Breast epithelium (tissue), 4 donors: ENCODE measurements at places on chromosomes 7 and 10. TPM values are rescaled to one million over a fixed set of nuclear protein-coding genes. Genes with fewer than 3 reads are reported as not detected.

DNA sequence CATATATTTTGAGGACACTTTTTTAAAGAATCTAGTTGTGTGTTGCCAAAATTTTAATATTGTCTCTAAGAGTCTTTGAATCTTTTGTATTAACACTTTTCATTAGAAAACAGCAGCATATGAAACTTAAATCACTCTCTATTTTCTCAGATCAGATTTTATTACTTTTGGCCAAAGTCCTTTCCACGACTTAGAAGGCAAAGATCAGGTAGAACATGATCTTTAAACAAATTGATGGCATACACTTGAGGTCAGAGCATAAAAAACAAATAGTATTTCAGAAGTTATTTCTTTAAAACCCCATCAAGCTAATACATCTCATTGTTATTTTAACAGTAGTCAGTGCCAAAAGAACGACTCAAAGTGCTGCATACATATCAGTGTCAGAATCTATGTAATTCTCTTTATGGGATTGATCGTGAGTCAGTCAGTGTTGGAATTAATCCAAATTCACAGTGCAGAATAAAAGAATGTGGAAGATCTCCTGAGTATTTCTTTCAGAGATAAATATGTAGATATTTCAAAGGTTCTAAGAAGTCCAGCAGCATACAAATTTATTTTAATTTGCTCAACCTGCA is 9.6 kb upstream of the AGMO start:
- DNase-seq: no peak
- no peak overlapping the region for H3K27ac ChIP-seq
- no peak overlapping the region for H3K4me3 ChIP-seq
- no peaks in the 10 kb centered on the region for H3K27me3 ChIP-seq
- H3K4me1 ChIP-seq: no peaks in the 10 kb centered on the region

GRCh38 chr10:114499630-114500190 is 95.4 kb upstream of the AFAP1L2 start:
- H3K36me3 ChIP-seq: no peaks in the 10 kb centered on the region
- no peaks in the 10 kb centered on the region for H3K27me3 ChIP-seq

GRCh38 chr7:119472408-119473038 is 800.5 kb upstream of the KCND2 start:
- no peaks in the 10 kb centered on the region for H3K36me3 ChIP-seq
- H3K4me1 ChIP-seq: no peaks in the 10 kb centered on the region
- H3K4me3 ChIP-seq: no peak overlapping the region
- no peak overlapping the region for H3K27ac ChIP-seq
- H3K27me3 ChIP-seq: no peaks in the 10 kb centered on the region

DNA sequence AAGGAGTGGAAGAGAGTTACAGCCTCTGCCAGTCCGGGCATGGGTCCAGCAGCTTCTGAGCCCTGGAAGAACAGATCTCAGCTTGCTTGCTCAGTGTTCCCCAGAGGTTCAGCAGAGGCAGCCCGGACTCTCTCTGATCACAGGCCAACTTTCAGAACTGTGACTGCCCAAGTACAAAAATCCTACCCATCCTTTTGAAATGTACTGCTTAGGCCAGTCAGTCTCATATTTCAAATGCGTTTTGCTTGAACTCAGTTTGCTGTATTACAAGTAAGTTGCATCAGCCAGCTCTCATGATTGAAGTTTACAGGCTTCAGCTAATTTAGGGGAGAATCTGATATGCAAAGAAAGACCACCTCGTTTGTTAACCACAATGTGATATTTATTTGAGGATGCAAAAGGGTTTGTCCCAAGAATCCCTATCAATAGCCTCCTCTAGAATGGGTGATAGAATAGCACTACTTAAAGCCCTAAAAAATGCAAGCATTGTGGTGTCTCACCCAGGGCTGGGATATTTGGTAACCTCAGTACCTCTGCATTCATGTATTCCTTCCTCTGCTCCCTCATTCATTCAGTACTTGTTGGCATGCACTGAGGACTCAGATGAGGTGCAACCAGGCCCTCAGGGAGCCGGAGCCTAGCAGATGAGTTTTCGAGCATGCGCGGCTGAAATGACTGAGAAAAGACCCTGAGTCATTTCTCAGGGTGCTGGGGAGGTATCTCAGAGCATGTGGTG is 7.0 kb downstream of the AIMP2 start:
- H3K27me3 ChIP-seq: no peaks in the 10 kb centered on the region
- no peaks in the 10 kb centered on the region for H3K36me3 ChIP-seq
- no peaks in the 10 kb centered on the region for H3K4me1 ChIP-seq
- peak overlapping the region; percentile 40 for H3K27ac ChIP-seq
- DNase-seq: no peak

TMEM236 gene
- total RNA-seq: 0.59 TPM

- H3K36me3 ChIP-seq: no peaks in the 10 kb centered on the region
- peaks cover 44% of the 10 kb centered on the region for H3K4me1 ChIP-seq
- DNase-seq: no peak
- no peak overlapping the region for H3K4me3 ChIP-seq
Measured at GRCh38 chr10:124627866-124628675, 116.1 kb downstream of the FAM53B start.

GRCh38 chr10:73889014-73889413 is 14.7 kb upstream of the CAMK2G start:
- H3K4me1 ChIP-seq: peaks cover 21% of the 10 kb centered on the region
- H3K27ac ChIP-seq: peak overlapping the region; percentile 91
- H3K27me3 ChIP-seq: no peaks in the 10 kb centered on the region
- no peak overlapping the region for H3K4me3 ChIP-seq
- no peak for DNase-seq

ZNF22 gene
- 34.2 TPM for total RNA-seq

- no peak overlapping the region for H3K27ac ChIP-seq
- H3K4me3 ChIP-seq: no peak overlapping the region
- no peaks in the 10 kb centered on the region for H3K4me1 ChIP-seq
- no peaks in the 10 kb centered on the region for H3K27me3 ChIP-seq
Measured at GRCh38 chr10:1287487-1287886, 231.3 kb downstream of the WDR37 start.

CDK1 gene
- 0.98 TPM for total RNA-seq

BLNK gene
- total RNA-seq: 13.4 TPM

- no peaks in the 10 kb centered on the region for H3K4me1 ChIP-seq
- H3K4me3 ChIP-seq: no peak overlapping the region
- no peak overlapping the region for H3K27ac ChIP-seq
- H3K36me3 ChIP-seq: no peaks in the 10 kb centered on the region
- DNase-seq: no peak
Measured at GRCh38 chr10:3215153-3215775, 42.7 kb upstream of the PITRM1 start.

- no peaks in the 10 kb centered on the region for H3K27me3 ChIP-seq
- H3K27ac ChIP-seq: no peak overlapping the region
- no peak for DNase-seq
- H3K4me3 ChIP-seq: no peak overlapping the region
- no peaks in the 10 kb centered on the region for H3K36me3 ChIP-seq
Measured at GRCh38 chr7:135109562-135109961, 38.3 kb upstream of the TMEM140 start.

CASP7 gene
- 24.3 TPM for total RNA-seq

DNA sequence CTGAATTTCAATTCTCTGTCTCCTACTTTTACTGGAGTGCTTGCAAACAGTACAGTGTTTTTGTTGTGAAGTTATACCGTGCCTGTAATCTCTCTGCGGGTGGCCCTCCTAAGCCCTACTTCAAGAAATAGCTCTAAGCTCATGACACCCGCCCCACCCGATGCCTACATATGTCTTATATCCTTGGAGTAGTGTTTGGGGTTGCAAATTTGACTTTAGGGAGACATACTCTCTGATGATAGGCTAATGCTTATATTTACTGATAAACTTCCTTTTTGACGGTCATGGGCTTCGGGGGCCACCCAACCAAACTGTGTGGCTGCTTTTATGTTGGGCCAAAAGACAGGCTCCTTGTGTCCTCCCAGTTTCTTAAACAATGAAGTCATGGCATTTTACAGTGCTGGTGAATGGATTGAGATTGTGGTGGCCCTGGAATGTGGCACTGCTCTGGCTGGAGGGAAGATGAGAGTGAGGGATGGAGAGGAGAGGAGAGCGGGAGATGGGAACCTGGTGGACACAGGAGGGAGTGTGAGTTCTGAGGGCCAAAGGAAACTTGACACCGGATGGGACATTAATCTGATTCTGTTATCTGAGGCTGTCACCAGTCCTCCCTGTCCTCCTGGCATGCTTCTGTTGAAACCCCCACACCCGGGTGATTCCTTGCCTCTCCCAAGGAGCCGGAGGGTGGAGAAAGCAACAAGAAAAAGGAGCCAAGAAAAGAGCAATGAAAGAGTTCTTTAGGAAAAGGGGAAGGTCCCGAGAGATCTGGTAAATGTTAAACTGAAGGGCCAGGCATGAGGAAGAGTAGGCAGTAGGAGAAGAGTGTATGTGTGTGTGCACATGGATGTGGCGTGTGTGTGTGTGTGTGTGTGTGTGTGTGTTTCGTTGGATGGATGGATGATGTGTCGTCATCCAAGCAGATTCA is 113.3 kb downstream of the TCF7L2 start:
- H3K27ac ChIP-seq: peak overlapping the region; percentile 87
- H3K36me3 ChIP-seq: no peaks in the 10 kb centered on the region
- no peaks in the 10 kb centered on the region for H3K27me3 ChIP-seq
- DNase-seq: no peak
- no peak overlapping the region for H3K4me3 ChIP-seq

DNA sequence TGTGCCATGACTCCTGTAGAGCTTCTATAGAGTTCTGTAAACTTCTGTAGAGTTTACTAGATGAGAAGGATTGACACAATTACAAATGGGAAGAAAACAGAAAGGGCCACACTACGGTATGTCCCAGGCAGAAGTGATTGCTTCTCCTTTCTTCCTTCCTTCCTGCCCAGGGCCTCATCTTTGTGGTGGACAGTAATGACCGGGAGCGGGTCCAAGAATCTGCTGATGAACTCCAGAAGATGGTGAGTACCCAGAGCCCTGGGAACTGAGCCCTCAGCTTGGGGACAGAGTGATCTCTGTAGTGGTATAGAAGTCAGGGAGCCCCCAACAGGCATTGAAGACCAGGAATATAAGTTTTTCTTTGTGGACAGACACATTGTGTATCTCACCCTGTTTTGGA is 1.7 kb downstream of the ARF5 start:
- no peak overlapping the region for H3K27ac ChIP-seq
- DNase-seq: no peak
- no peaks in the 10 kb centered on the region for H3K36me3 ChIP-seq
- H3K4me3 ChIP-seq: no peak overlapping the region
- H3K27me3 ChIP-seq: no peaks in the 10 kb centered on the region
- no peaks in the 10 kb centered on the region for H3K4me1 ChIP-seq

- H3K4me1 ChIP-seq: peaks cover 6% of the 10 kb centered on the region
Measured at GRCh38 chr7:45001138-45001694, 1.2 kb downstream of the CCM2 start.

DNA sequence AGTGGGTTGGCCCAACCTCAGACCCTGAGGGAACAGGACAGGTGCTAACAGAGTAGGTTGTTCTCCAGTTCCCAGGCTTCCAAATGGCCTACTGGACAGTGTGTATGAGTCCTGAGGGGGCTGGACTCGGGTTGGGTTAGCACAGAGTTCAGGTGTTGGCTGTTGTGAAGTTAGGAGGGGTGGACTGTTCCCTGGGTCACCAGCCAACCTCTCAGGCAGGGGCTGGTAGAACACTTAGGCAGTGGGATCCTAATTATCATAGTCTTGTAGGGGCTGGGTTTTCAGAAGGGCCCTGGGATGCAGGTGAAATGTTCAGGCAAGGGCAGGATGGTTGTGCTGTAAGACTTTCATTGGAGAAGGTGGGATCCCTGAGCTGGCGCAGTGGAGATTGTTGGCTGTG is 293.0 kb downstream of the ZWINT start:
- DNase-seq: no peak
- H3K36me3 ChIP-seq: no peaks in the 10 kb centered on the region
- no peaks in the 10 kb centered on the region for H3K4me1 ChIP-seq

GRCh38 chr7:46003161-46003560 is 82.1 kb upstream of the IGFBP3 start:
- no peak overlapping the region for H3K27ac ChIP-seq
- no peaks in the 10 kb centered on the region for H3K27me3 ChIP-seq
- no peak for DNase-seq
- no peak overlapping the region for H3K4me3 ChIP-seq
- no peaks in the 10 kb centered on the region for H3K36me3 ChIP-seq

PRKCQ gene
- 1.8 TPM for total RNA-seq

GRCh38 chr10:78541481-78542140 is 507.9 kb downstream of the RPS24 start:
- H3K36me3 ChIP-seq: no peaks in the 10 kb centered on the region
- no peak overlapping the region for H3K27ac ChIP-seq
- H3K27me3 ChIP-seq: no peaks in the 10 kb centered on the region
- DNase-seq: no peak
- H3K4me1 ChIP-seq: no peaks in the 10 kb centered on the region

DNA sequence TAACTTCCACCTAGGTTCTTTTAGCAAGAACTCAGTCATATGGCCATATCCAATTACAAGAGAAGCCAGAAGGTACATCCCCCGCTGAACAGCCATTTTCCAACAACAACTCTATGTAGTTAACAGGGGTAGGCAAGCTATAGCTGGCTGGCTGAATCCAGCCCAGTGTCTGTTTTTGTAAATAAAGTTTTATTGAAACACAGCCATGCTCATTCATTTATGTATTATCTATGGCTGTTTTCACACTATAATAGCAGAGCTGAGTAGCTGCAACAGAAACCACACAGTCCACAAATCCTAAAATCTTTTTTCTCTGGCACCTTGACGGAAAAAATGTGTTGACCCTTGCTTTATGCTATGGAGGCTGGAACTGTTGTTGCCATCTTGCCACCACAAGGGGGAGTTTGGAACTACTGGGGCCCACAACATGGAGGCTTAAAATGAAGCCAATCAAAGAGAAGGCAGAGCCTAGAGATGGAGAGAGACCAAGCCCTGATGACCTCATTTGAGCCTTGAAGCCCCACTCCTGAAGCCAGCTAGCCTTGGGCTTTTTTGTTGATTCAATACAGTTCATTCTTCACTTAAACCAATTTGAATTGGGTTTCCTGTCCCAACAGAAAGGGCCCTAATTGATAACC is 33.3 kb upstream of the XPNPEP1 start:
- no peak overlapping the region for H3K4me3 ChIP-seq
- DNase-seq: no peak
- H3K36me3 ChIP-seq: no peaks in the 10 kb centered on the region
- no peak overlapping the region for H3K27ac ChIP-seq
- H3K27me3 ChIP-seq: no peaks in the 10 kb centered on the region

DNA sequence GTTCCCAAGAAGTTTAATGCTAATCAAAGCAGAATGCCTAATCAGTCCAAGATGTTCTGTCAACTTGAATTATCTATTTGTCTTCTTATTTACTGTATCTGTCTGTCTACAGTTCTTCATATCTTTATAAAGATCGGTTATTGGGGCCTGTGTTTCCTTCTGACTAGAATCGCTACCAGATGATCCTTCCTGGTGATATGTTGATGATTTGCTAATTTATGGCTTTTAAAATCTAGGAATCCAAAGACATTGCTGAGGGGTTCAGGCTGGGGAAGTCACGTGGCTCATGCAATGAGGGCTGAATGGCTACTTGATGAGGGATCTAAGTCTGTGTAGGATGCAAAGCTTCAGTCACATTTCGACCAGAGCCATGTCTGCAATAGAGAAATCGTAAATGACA is 536.3 kb downstream of the KCNMA1 start:
- H3K4me1 ChIP-seq: no peaks in the 10 kb centered on the region
- H3K36me3 ChIP-seq: no peaks in the 10 kb centered on the region
- H3K27ac ChIP-seq: no peak overlapping the region
